ENCODE measurements at places on chromosomes 1 and 21. TPM values are rescaled to one million over a fixed set of nuclear protein-coding genes. Genes with fewer than 3 reads are reported as not detected.

EDARADD gene
- under 0.01 TPM for total RNA-seq

PIAS3 gene
- 4.1 TPM for total RNA-seq

OR11L1 gene
- not detected for total RNA-seq

ABCG1 gene
- 156 TPM for total RNA-seq

FAM163A gene
- 0.22 TPM for total RNA-seq

TNFRSF4 gene
- total RNA-seq: 1.5 TPM

EFCAB14 gene
- 65.7 TPM for total RNA-seq

MATN1 gene
- total RNA-seq: under 0.01 TPM

COL11A1 gene
- not detected for total RNA-seq
